Large intestine (tissue), 12 donors: ENCODE measurements at places on chromosomes 2 and 18. TPM values are rescaled to one million over a fixed set of nuclear protein-coding genes. Genes with fewer than 3 reads are reported as not detected.
A peak's percentile ranks its signal among the peaks of the same experiment; 100 is the strongest.

Gene IL1RL1
- 0.46 TPM for polyA plus RNA-seq

Gene SRBD1
- polyA plus RNA-seq: 10.7 TPM

Gene TMEM198
- 19.9 TPM for polyA plus RNA-seq

Gene THSD7B
- polyA plus RNA-seq: 2.2 TPM

Gene NDUFAF7
- 16.9 TPM for polyA plus RNA-seq

Gene UGT1A10
- 0.06 TPM for polyA plus RNA-seq

Gene POMC
- 4.0 TPM for polyA plus RNA-seq

Gene CLEC4F
- polyA plus RNA-seq: 2.9 TPM

Gene RAD51AP2
- polyA plus RNA-seq: 0.06 TPM

DNA sequence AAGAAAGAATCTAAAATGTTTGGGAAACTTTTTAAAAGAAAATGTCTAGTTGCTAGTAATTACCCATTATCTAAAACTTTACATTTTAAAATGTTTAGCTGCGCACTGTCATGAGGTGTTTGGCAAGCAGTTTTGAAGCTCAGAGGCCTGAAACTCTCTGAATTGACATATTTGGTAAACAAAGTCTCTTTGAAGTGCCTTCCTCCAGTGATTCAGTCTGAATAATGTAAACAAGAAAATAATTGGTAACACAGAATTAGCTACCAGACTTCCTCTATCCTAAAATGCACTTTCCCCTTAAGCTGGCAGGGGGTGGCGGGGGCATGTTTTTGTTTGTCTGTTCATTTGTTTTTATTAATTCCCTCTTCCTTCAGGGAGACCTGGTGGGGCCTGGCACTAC is 61.4 kb downstream of the WDR75 start:
- no peak for DNase-seq

DNA sequence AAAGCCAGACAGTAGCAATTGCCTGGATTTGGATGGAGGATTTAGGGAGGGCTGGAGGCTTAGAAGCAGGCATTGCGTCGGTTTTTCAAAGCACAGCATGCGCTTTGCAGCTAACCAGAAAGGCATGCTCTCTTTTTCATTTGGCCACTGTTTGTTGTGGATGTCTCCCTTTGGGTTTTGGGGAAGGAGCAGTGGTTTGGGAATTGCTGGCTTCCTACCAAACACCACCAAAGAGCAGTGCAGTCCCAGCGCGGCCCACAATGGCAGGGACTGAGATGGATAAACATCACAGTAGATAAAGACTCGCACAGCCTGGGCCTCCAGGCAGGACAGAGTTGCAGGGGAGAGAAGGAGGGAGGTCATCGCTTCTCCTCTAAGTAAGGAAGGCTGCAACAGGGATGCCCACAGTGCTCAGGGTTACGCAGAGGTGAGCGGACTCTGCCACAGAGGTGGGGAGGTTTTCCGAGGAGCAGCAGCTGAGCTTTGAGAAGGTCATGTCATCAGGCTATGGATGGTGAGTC is 148.5 kb downstream of the MYT1L start:
- no peak for DNase-seq

GRCh38 chr2:21310493-21310892 is 186.7 kb downstream of the TDRD15 start:
- no peak for DNase-seq

GRCh38 chr2:2933426-2933825 is 444.2 kb downstream of the EIPR1 start:
- DNase-seq: no peak

DNA sequence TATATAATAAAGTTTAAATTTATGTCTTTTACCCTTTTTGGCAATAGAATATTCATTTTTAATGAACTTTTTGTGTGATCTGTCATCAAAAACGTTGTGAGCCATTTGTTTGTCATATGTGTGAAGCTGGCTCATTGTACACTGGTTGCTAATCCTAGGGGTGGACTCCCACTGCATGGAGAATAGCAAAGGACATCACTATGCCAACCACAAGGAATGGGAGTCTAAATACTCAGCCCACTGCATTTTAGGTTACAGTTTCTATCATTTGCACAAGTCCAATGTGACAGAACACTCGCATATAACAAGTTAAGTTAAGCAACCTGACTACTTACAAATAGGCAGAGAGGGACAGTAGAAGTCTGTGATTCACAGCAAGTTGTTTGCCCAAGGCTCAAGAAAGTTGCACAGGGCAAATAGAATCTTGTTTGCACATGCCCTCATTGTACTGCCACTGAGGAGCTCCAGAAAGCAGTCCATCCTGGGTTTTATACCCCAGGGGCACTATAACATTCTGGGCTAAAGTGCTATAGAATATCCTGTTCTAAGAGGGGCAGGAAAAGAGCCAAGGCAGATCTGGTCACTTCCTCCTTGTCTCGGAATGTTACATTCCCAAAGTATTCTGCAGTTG is 545.9 kb upstream of the GCFC2 start:
- DNase-seq: no peak

GRCh38 chr18:74479486-74480148 is 16.5 kb upstream of the CNDP2 start:
- DNase-seq: no peak

DNA sequence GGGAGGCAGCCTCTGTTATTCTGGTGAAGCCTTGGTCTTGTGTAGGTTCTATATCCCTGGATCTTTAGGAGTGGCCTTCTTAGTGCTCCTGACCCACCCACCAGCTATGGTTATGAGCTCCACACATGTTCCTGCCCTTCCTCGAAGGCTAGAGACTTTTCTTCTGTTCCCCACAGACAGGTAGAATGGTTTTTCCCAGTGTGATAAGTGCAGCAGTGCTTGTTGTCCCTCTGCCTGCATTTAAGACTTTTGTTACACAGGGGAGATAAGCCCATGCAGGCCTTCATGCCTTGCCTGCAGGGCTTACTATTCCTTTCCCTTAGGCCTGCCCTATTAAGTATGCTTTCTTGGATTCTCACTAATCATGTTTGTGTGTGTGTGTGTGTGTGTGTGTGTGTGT is 48.4 kb upstream of the DSC1 start:
- DNase-seq: peak; percentile 48

DNA sequence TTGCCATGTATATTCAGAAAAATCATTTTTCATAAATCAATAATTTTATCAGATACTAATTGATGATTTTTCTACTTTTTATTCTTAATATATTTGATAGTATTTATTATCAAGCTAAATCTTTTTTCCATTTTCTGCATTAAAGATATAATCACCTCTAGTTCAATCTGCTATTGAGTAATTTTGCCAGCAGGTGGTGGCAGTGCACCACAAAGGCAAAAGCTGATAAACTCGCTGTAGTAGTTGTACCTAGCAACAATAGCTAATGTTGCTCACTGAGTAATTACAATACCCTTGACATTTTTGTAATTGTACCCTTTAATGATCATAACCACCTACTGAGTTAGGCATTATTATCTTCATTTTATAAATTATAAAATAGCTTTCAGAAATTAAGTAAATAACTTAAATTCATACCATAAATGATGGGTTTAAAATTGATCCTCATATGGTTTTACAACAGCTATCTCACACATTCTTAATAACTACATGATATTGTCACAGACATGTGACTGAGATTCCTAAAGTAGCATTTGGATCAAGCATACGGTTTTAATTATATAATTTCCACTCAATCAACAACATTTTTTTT is 52.0 kb upstream of the CALCRL start:
- peak; percentile 23 for DNase-seq

DNA sequence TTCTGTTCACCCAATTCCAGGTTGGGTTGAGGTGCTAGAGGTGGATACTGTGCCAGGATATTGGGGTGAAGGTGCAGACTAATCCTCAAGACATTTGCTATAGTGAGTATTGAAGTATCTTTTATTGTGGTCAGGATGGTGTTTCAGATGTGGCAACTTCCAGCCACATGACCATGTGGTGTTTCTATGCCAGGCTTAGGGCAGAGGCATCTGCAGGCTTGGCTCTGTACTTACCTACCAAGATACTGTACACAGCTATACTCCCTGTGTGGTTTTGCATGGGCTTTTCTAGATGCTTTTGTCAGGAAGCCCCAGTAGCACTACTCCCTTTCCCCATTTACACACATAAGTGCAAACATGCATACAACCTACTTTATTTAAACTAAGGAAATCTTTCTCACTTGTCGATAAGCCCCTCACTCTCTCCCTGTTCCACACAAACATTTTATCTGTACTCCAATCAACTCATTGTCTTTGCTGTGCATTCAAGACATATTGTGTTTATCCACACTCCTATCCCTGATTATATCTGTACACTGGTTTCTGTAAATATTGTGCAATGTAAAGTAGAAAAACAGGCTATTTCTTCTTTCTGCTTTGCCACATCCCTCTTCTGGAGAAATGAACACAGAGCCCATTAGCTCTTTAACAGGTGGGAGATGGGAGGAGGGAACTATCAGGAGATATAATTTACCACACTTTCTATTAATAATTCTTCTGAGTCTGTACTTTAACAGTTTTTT is 12.3 kb downstream of the ARL6IP6 start:
- no peak for DNase-seq
